Hindlimb muscle (tissue), 1 donor: ENCODE measurements at places on chromosomes 12 and 14.

GRCh38 chr12:24012528-24012927 is 63.1 kb upstream of the SOX5 start:
- DNase-seq: no peak

DNA sequence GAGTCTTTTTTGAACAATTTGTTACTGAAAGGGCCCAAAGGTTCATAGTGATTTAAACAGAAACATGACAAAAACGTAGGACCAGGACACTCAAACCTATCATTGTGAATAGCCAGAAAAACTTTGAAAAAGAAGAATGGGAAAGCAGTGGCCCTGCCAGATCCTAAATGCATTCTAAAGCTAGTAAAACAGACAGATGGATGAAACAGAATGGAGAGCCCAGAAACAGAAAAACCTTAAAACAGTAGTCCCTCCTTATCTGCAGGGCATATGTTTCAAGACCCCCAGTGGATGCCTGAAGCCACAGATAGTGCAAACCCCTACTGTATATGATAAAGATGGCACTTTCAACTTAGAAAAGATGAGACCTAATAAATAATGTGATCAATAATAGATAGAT is 93.7 kb downstream of the KICS2 start:
- DNase-seq: no peak

- DNase-seq: no peak
Observed at GRCh38 chr12:124938587-124938986, 24.1 kb upstream of the UBC start.

GRCh38 chr12:94239332-94239993 is 91.1 kb downstream of the PLXNC1 start:
- DNase-seq: no peak

- DNase-seq: no peak
Observed at GRCh38 chr12:79661629-79662028, 29.1 kb downstream of the PAWR start.

GRCh38 chr12:123034865-123035264 is 54.4 kb downstream of the ARL6IP4 start:
- DNase-seq: no peak

- DNase-seq: no peak
Observed at GRCh38 chr14:61455351-61455750, 134.0 kb downstream of the PRKCH start.

- peak; percentile 61 for DNase-seq
Observed at GRCh38 chr14:94936401-94936892, 166.5 kb upstream of the GSC start.

DNA sequence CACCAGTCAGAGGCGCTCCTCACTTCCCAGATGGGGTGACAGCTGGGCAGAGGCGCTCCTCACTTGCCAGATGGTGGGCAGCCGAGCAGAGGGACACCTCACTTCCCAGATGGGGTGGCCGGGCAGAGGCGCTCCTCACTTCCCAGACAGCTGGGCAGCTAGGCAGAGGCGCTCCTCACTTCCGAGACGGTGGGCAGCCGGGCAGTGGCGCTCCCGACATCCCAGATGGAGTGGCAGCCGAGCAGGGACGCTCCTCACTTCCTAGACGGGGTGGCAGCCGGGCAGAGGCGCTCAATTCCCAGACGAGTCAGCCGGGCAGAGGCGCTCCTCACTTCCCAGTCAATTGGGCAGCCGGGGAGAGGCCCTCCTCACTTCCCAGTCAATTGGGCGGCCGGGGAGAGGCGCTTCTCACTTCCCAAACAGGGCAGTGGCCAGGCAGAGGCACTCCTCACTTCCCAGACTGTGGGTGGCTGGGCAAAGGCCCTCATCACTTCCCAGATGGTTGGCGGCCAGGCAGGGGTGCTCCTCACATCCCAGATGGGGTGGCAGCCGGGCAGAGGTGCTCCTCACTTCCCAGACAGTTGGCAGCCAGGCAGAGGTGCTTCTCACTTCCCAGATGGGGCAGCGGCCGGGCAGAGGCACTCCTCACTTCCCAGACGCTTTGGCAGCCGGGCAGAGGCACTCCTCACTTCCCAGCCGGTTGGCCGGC is 143.8 kb upstream of the ARID2 start:
- DNase-seq: no peak

GRCh38 chr14:55438066-55438683 is 2.2 kb downstream of the TBPL2 start:
- no peak for DNase-seq

GRCh38 chr12:48601013-48601756 is 31.3 kb upstream of the LALBA start:
- no peak for DNase-seq

GRCh38 chr14:90355540-90356518 is 24.1 kb upstream of the NRDE2 start:
- no peak for DNase-seq

- DNase-seq: no peak
Observed at GRCh38 chr14:105151084-105151837, 17.3 kb downstream of the JAG2 start.
